ENCODE measurements at places on chromosomes 13 and 19.

GRCh38 chr19:22116760-22117159 lies 64.5 kb downstream of the ZNF257 start:
- no peak for DNase-seq

DNA sequence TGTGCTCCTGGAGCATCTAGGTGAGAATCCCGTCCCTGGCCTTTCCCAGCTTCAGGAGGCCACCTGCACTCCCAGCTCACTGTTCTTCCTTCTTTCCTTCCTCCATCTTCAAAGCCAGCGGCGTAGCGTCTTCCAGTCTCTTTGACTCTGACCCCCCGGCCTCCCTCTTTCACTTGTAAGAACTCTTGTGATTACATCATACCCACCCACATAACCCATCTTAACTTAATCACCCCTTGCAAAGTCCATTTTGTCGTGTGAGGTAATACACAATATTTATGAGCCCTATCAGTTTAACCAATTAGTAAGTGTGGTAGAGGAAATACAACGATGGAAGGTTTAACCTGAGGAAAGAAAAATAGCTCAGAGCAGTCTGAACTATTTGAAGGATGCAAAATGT lies 4.6 kb upstream of the CDC16 start:
- no peak for DNase-seq

DNA sequence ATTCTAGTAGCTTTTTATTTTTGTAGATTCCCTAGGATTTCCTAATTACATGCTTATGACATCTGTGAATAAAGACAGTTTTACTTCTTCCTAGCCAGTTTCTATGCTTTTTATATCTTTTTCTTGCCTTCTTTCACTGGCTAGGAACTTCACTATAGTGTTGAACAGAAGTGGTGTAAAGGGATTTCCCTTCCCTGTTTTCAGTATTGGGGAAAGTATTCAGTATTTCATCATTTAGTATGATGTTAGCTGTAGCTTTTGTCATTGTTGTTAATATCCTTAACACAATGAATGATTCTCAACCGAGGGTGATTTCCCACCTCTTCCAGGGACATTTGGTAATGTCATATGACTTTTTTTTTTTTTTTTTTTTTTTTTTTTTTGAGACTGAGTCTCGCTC lies 77.3 kb downstream of the SLC6A16 start:
- DNase-seq = no peak

DNA sequence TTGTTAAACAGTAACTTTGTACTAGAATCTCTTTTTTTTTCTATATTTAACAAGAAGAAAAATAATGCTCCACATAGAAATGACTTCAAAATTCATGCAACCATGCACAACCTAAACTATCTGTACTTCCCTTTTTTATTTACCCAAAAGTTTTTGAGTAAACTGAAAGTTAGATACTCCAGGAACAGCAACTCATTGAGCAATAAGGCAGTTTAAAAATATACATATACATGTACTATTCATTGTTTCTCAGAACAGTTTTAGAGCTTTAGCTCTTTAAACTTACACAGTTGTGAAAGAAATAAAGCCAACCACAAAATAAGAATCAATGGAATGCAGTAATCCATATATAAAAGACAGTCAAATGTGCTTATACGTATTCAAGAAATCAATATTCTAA lies 39.2 kb downstream of the MTMR6 start:
- no peak for DNase-seq

DNA sequence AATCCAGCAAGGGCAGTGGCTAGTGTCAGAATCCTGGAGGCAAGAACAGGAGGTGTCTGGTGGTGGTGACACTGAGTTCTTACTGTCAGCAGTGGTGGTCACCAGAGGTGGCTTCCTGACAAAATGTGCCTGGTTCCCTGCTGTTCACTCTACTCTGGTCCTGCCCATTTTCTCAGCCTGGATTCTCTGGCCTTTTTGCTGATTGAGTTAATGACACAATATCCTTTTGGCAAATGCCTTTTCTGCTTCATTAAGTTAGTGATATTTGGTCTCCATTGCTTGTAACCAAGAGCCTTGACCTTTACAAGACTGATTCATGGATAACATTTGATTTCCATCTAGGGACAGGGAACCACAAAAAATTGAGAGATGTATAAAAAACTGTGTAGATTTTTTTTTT lies 51.1 kb downstream of the RFC3 start:
- DNase-seq = no peak

GRCh38 chr19:16142032-16142580 lies 1.4 kb upstream of the HSH2D start:
- no peak for DNase-seq

DNA sequence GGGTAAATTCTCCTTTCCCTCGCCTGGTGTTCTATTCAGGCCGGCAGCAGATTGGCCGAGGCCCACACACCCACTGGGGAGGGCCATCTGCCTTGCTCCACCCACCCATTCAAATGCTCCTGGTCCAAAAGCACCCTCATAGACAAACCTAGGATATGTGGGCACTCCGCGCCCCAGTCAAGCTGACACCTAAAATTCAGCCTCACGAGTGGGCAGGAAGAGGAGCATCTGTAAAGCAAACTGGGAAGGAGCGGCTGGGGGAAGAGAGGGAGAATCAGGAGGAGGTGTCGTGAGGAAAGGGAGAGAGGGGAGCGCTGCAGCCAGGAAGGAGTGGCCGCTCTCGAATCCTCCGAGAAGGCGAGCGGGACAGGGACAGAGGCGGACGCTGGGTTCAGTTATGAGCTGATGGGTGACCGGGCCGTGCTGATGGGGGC lies 136.9 kb downstream of the USP12 start:
- DNase-seq = no peak

- DNase-seq = no peak
These were observed 169.8 kb downstream of the SHISA2 start for GRCh38 chr13:25881971-25882451.

- no peak for DNase-seq
These were observed 3.5 kb upstream of the HOOK2 start for GRCh38 chr19:12778905-12779161.

DNA sequence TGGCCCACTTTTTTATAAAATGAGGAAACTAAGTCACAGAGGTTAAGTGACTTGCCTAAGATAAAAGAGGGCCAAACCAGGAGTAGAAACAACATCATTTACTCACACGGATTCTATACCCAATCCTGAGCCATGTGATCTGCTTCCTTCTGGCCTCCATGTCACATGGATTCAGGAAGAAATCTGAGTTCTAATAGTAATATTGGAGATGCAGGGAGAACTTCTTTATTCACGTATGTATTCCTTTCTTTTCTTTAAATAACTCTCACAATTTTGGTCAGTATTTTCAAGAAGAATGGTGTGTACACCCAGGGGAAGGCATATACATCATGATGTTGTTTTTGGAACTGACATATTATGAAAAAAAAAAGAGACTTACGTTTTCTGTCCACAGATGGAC lies 1.8 kb downstream of the POSTN start:
- DNase-seq = no peak

DNA sequence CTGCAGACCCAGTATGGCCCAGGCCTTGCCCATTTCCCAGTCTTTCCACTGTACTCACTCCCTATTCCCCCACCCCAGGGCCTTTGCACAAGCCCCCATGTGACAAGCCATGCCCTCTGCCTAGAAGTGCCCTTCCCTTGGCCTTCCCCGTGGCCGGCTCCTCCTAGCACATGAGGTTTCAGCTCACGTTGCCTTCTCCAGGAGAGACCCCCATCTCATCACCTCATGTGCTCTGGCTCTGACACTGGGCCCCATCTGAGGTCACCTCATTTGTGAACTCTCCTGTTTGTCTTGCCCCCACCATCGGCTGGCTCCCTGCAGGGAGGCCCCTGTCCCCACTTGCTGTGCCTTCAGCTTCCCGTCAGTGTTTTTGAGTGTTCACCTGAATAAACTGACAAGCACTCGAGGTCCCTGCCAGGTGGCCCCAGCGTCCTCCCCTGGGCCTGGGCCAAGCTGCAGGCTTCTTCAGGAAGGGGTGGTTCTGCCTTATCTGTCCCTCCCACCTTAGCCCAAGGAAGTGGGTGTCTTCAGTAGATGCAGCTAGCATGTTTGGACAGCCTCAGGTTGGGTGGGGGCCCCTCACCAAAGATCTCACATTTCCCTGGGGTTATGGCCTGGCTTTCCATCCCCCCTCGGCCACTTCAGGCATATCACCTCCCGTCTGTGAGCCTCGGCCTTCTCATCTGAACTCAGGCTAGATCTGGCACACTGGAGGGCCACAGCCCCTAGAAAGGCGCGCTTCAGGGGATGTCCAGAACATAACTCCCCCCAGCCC lies 3.8 kb upstream of the SLC25A42 start:
- DNase-seq = no peak

- DNase-seq = no peak
These were observed 5.1 kb upstream of the DIRAS1 start for GRCh38 chr19:2726160-2726855.

DNA sequence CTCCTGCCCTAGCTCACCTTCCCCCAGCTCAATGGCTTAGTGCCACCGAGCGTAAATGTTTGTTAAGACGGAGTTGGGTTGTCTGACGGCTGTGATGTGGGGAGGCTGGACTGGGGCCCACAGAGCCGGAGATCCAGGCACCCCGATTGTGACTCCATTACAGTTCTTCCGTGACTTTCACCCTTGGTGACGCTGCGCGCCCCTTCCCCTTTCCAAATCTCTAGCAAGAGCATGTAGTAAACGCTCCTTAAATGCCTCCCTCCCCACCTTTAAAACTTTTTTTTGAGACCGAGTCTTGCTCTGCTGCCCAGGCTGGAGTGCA lies 829 bp downstream of the REEP6 start:
- no peak for DNase-seq

DNA sequence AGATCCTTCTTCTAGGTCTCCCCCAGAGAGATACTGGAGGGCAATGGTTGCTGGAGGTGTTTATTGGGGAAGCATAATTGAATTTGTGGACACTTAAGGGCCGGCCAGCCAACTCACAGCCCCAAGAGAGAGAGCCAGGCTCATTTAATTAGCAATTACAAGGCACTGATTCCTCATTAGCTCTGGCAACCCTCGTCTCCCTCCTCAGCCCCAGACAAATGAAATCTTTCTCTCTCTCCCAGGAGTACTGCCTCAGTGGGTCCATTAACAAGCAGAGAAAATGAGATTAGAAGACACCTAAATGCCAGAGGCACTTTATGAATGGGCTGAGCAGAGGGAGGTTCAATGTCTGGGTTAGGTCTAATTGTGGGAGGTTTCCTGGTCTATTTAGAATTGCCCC lies 19.0 kb upstream of the FEM1A start:
- DNase-seq = no peak

DNA sequence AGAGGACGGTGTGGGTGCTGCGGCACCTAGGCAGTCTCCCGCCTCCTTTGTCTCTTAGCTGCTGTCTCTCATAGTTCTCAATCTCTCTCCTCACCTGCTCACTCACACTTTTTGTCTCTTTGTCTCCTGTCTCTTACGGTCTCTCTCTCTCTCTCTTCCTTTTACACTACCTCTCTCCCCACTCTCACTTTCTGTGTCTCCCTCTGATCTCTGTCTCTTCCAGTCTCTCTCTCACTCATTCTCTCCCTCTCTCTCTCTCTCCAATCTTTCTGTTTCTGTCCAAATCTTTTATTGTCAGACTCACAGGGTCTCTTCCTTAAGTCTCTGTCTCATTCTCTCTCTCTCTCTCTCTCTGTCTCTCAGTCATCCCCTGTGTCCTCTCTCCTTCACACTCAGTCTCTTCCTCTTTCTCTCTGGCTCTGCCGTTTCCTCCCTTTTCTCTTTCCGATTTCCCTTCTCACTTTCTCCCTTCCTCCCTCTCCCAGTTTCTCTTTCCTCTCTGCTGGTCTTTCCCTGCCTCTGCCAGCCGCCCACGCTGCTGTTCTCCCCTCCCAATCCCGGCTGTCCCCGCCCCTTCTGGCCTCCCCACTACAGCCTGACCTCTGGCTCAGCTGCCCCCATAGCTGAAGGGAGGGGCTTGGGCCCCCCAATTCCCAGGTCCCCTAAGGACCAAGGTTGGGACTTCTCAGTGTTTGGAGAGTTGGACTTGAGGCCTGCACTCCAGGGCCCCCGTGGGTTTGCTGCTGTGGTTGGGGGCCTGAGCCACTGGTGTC lies at the start of gene PLEKHA4:
TSS of gene PLEKHA4 (minus strand) at position 504 of the 773 bp plus-strand sequence. CDS start 997 bp downstream, outside the sequence.
- no peak for DNase-seq

- DNase-seq = no peak
These were observed 256.1 kb downstream of the DACH1 start for GRCh38 chr13:71610876-71611275.

GRCh38 chr19:31378404-31378803 lies 29.2 kb upstream of the TSHZ3 start:
- DNase-seq = no peak

GRCh38 chr13:99322297-99323103 lies 15.3 kb upstream of the GPR183 start:
- DNase-seq = peak; percentile 71

DNA sequence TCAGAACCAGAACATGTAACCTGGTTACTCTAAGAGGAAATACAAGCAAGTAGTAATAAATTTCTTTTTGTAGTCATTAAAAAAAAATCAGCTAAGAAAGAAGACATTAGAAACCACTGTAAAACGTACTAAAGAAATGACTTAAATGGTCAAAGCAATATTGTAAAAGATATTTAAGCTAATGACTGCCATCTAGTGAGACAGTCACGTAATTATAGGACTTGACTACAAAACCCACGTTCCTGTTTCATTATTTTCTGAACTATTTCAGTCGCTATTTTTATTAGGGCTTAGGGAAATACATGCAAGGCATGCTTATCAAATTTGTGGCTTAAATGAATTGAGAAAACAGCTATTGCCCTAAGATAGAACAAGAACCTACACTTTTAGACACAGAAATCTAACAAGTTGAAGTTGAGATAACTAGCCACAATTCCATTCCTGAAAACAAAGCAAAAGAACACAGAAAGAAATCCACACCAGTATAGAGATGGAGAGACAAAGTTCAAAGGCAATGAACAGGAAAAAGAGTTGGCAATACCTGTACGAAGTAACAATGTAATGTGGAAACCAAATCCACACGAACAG lies 17.9 kb downstream of the ALG5 start:
- no peak for DNase-seq

DNA sequence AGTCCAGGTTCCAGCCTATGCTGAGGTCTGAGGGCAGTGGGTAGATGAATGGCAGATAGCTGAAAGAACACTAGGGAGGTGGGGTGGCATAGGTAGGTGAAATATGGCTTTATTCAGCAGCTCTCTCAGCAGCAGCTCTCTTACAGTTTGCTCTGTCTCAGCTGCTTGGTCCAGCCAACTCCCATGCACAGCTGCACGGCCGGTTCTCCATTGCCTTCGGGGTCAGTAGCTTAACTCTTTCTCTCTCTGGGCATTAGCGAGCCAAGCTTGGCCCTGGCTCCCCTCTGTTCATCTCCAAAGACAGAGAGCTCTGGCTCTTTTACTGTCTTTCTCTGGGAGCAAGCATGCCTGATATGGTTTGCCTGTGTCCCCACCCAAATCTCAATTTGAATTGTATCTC lies 151.9 kb downstream of the MYO16 start:
- DNase-seq = no peak

- DNase-seq = no peak
These were observed 46.7 kb downstream of the RXFP2 start for GRCh38 chr13:31786011-31786410.

DNA sequence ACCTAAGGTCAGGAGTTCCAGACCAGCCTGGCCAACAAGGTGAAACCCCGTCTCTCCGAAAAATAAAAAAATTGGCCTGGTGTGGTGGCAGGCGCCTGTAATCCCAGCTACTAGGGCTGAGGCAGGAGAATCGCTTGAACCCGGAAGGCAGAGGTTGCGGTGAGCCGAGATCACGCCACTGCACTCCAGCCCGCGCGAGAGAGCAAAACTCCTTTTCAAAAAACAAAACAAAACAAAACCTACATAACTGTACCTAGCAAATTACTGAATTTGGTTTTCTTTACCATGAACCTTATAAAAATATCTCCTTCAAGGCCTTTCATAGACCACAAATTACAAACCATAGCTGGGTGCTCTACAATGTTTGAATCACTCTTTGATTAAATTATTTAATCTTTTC lies 760 bp downstream of the ZNF91 start:
- peak; percentile 10 for DNase-seq

GRCh38 chr13:75399168-75399878 lies 82.6 kb downstream of the TBC1D4 start:
- DNase-seq = no peak

All from T-helper 2 cell treated with Interferon-gamma antibody and Interleukin-4, amounts not matched to agents 5 μg/mL and 100 μg/mL, for 36 hours (primary cell).